ENCODE measurements at places on chromosomes 7 and 10.

GRCh38 chr10:34489973-34490745 is 324.9 kb downstream of the PARD3 start:
- no peak for DNase-seq

GRCh38 chr10:11170993-11171851 is 153.6 kb downstream of the CELF2 start:
- no peak for DNase-seq

- no peak for DNase-seq
These were observed 38.3 kb upstream of the SRGN start for GRCh38 chr10:69049566-69049961.

GRCh38 chr7:30985756-30986155 is 22.0 kb downstream of the GHRHR start:
- DNase-seq: no peak

DNA sequence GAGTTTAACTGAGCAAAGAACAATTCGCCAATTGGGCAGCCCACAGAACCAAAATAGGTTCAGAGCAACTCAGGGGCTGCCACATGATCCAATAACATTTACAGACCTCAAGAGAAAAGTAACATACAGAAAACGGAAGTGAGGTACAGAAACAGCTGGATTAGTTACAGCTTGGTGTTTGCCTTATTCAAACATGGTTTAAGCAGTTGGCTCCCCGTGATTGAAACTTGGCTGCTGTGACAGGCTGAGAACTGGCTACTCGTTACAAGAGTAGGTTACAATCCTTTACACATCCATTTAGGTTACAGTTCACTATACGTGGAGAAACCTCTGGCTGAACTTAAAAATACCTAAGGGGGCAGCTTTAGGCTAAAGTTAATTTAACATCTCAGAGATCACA is 673.1 kb upstream of the PHF14 start:
- DNase-seq: peak; percentile 34
